ENCODE measurements at places on chromosomes 1 and 21. TPM values are rescaled to one million over a fixed set of nuclear protein-coding genes. Genes with fewer than 3 reads are reported as not detected.

TAF1A gene
- total RNA-seq, result 4.1 TPM

GRCh38 chr1:96808191-96808590 lies 86.6 kb downstream of the PTBP2 start:
- no peak for DNase-seq

ITPKB gene
- total RNA-seq, result 583 TPM

DNA sequence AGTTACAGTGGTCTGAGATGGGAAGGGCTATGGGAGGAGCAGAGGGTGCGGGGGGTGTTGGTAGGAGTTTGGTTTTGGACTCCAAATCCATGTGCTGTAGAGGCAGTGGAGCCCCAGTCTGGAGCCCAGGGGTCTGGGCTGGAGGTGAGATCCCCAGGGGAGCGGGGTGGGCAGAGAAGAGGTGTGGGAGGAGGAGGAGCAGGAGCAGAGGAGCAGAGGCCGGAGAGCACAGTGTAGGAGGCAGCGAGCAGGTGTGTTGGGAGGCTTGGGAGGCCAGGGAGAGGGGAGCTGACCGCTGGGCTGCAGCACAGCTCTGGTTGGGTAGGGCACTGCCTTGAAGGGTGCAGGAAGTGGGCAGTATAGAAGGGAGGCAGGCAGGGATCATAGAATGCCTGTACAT lies 28.9 kb downstream of the LHX4 start:
- no peak for DNase-seq

- DNase-seq, result no peak
Measured at GRCh38 chr1:76140227-76140626, 65.7 kb downstream of the ST6GALNAC3 start.

DNA sequence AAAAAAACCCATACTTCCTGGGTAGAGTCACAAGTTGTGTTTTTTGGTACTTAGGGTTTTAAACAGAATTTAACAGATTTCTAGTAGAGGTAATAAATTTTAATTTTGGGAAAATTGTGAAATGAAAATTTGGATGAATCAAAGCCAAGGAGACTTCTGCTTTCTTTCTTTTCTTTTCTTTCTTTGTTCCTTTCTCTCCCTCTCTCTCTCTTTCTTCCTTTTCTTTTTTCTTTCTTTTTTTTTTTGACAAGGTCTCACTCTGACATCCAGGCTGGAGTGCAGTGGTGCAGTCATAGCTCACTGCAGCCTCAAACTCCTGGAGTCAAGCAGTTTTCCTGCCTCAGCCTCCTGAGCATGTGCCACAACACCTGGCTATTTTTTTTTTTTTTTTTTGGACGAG lies 46.9 kb upstream of the NEXN start:
- no peak for DNase-seq

DNA sequence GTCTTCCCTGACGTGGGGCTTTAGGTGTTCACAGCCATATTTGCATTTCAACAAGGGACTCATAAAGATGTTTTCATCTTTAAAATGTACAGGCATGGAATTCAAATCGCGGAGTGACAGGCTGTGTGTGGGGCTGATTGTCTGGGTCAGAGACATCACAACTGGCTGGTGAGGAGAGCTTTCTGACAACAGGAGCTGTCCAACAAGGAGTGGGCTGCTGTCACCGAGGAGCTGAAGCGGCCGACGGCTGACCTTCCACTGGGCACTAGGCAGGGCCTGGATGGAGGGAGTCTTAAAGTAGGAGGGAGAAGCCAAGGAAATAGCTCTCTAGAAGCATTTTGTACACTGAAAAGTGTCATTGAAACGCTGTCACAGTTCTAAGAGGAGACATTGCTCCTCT lies 30.5 kb upstream of the SCMH1 start:
- no peak for DNase-seq

TMEM81 gene
- total RNA-seq, result 2.2 TPM

- no peak for DNase-seq
Measured at GRCh38 chr1:5720045-5720444, 272.2 kb downstream of the NPHP4 start.

GRCh38 chr1:41479808-41480160 lies 4.7 kb downstream of the EDN2 start:
- no peak for DNase-seq

Data from CD4-positive, alpha-beta T cell (primary cell).